Sigmoid colon (tissue), 7 donors: ENCODE measurements at places on chromosomes 16 and 17.
A peak's percentile ranks its signal among the peaks of the same experiment; 100 is the strongest.

- DNase-seq, result no peak
Observed at GRCh38 chr16:14177704-14178103, 106.6 kb downstream of the MRTFB start.

DNA sequence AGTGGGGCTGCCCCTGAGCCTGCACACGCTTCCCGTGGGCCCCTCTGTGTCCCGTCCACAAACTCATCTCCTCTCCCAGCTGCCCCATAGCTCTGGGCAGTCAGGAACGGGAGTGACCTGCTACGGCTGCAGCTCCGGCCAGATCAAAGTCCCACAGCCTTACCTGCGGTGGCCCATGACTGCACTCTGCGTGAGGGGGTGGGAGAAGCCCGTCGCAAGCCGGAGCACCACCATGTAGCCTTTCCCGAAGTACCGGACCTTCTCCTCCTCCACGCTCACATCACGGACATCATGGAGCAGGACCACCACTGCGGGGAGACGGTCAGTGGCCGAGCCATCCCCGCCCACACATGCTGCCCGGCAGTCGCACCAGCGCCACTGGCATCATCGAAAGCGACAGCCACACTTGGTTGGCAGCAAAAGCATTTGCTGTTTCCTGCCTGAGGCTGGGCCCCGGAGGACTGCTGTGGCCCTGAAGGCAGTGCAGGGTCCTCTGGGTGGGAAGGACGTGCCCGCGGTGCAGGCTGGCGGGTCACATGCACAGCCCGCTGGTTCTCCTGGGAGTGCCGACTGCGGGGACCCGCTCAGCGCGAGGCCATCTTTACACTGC, 6.2 kb downstream of the CYBC1 start:
- no peak for DNase-seq

DNA sequence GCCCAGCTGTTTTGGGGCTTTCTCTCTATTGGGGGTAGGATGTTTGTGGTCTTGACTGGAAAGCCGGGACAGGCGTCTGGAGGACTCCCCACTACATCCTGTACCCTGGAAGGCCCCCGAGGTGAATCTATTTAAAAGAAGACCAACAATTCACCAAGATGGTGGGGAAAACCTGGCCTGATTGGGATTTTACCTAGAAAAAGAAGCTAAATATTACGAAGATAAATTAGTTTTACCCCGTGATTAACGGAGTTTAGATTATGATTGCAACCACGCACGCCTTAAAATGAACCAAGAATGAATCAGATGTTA, 779 bp upstream of the CCDC102A start:
- DNase-seq, result no peak

DNA sequence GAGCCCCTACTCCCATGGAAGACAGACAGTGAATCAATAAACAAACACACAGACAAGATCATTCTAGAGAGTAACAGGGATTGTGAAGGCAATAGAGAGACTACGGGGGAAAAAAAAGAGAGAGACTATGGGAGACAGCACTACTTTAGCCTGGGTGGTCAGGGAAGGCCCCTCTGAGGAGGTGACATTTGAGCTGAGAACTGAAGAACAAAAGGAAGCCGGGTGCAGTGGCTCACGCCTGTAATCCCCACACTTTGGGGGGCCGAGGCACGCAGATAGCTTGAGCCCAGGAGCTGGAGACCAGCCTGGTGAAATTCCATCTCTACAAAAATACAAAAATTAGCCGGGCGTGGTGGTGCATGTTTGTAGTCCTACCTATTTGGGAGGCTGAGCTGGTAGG, 29.2 kb downstream of the SALL1 start:
- no peak for DNase-seq

DNA sequence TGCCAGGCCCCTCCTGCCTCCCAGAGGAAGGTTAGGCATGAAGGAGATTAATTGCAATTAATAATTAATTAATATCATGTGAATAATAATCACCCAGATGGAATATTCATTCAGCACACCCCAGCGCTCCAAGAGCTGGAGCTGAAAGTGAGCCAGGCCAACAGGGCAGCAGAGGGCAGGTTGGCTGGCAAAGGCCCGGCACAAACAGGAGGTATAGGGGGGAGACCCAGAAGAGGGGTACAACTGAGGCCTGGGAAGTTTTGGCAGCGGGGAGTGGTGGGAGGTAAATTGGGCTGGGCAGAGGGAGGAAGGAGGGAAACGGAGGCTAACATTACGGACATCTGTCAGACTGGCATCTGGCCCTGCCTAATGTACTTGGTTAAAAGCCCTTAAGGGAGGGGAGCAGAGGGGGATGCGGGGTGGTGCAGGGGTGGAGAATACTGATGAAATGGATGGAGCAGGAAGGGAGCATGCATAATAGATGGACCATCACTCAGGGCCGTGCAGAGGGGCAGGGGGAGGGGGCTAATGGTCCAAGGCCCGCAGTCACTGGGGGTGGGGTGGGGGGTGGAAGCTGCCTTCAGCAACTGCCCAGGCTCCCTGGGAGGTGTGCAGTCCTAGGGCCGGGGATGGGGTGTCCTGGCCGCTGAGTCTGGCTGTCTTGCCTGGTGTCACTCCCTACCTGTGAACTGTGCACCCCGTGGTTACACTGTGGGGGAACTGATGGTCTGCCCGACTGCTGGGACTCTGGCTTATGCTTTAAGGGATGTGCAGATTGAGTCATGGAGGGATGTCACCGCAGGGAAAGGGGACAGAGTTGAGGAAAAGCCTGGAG, 1.9 kb downstream of the ADAM11 start:
- DNase-seq, result no peak

DNA sequence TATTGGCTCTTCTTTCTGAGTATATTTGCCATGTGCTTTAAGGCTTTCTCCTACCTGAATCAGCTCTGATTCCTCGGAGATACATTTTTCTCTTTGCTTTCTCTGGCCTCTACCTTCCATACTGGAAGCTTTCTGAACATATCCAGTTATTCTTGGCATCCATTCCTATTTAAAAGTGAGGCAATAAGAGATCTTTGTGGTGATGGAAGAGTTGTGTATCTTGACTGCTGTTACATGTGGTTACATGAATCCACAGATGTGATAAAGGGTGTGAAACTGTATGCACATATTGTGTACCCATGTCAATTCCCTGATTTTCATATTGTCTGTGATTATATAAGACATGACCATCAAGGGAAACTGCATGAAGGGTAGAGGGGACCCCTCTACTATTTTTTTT, 24.4 kb downstream of the UBE2O start:
- no peak for DNase-seq

DNA sequence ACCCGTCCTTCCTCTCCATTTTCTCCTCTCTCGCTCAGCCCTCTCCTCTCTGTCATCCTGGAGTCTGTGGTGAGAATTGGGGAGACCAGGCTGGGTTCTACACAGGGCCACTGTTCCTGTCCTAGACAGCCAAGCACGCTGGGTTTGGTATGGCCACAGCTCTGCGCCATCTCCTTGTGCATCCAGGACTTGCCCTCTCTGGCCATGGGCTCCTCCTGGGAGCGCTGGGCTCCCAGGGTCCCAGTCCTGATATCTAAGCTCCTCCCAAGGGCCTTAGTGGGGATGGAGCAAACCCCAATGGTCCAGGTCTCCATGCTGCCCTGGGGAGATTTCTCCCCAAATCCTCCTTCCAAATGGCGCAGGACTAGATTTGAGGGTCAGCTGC, 27.2 kb upstream of the ITGA3 start:
- DNase-seq, result no peak

DNA sequence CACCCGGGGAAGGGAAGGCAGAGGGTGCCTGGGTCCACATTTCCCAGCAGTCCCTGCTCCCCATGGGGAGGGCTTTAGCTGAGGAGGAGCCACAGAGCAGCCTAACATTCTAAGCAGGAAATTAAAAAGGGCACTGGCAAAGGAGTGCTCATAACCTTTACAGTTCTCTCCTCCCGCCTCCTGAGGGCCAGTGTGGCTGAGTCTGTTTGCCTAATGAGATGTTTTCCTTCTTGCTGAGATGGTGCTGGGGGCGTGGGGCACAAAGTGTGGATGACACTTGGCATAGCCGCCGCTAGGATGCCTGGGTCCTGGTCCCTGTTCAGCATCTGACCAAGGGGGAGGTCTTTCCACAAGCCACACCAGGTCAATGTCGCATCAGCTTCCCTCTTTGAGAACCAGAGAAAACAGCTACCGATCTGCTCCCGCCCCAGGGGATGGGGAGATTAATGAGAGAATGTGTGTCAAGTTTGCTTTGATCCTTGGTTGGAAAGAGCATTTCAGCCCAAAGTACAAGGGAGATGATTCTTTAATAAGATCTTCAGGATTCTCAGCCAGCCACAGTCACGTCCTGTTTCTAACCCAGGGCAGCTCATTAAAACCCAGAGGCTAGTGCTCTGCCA, 5.8 kb downstream of the KIF18B start:
- peak; percentile 40 for DNase-seq

DNA sequence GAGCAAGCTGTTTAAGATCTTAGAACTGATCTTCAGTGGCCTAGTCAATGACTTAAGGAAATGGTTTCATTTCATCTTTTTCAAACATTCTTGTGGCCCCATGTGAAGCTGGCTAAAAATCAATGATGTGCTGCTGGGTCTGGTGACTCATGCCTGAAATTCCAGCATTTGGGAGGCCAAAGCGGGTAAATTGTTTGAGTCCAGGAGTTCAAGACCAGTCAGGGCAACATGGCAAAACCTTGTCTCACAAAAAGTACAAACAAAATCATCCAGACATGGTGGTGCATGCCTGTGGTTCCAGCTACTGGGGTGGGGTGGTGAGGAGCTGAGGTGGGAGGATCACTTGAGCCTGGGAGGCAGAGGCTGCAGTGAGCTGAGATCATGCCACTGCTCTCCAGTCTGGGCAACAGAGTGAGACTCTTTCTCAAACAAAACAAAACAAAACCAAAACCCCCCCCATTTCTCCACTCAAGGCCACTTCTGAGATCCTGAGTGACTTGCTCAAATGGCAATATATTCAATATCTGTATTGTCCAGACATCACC, 17.4 kb upstream of the COL1A1 start:
- peak; percentile 73 for DNase-seq

GRCh38 chr17:2087597-2088211, 32.8 kb downstream of the HIC1 start:
- peak; percentile 68 for DNase-seq

- no peak for DNase-seq
Observed at GRCh38 chr17:55343900-55344513, 77.6 kb downstream of the MMD start.
